CD4-positive, alpha-beta T cell treated with Interleukin-21 for 1 hour (primary cell): ENCODE measurements at places on chromosomes 6 and 20.
A peak's percentile ranks its signal among the peaks of the same experiment; 100 is the strongest.

GRCh38 chr20:53100476-53100911 lies 128.3 kb downstream of the TSHZ2 start:
- no peak for DNase-seq

GRCh38 chr6:123016431-123017103 lies 20.5 kb downstream of the CLVS2 start:
- DNase-seq: no peak

GRCh38 chr6:131433927-131434326 lies 139.1 kb upstream of the ARG1 start:
- DNase-seq: no peak

DNA sequence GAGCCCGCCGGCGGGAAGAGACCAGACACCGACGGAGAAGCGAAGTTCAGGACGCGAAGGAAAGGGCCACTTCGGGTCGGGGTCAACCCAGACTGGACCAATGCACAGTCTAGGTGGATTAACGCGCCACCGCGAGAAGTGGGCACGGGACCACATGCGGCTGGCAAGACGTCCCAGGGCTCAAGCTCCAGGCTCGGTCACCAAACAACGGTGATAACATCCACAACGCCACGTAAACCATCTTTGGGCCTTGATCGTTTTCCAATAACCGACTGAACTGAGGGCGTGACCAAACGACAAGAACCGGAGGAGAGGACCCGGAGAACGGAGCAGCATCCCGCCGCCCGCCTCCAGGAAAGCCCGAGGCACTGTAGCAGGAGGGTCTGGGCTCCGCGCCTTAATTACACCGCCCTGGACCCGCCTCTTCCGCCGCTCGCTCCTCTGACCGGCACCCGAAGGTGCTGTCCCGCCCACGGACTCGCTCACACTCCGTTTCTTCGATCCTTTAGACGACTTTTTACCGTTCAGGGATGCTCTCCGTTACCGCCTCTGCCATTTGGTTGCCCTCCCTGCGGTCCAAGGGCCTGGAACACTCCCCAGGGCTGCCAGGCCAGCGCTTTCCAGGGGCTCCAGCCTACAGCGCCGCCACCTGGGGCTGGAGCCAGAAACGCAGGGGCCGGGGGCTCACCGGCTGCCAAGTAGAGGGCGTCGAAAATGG lies 44.1 kb downstream of the DPPA5 start:
- DNase-seq: peak; percentile 56

GRCh38 chr20:51470907-51471411 lies 71.6 kb downstream of the NFATC2 start:
- no peak for DNase-seq

DNA sequence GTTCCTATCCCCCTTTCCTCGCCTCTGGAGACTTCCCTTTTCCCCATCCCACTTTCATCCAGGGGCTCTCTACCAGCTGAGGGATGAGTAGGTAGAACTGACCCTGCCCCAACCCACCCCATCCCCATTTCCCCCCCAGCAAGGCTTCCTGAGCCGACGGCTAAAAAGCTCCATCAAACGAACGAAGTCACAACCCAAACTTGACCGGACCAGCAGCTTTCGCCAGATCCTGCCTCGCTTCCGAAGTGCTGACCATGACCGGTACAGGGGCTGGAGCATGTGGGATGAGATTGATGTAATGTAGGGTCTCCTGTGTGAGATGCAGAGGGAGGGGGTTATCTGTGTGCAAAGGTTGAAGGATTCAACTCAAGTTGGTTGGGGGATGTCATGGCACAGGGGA lies 12.7 kb downstream of the SYNGAP1 start:
- DNase-seq: no peak

- DNase-seq: no peak
Observed at GRCh38 chr6:82989736-82990290, 75.8 kb downstream of the UBE3D start.

DNA sequence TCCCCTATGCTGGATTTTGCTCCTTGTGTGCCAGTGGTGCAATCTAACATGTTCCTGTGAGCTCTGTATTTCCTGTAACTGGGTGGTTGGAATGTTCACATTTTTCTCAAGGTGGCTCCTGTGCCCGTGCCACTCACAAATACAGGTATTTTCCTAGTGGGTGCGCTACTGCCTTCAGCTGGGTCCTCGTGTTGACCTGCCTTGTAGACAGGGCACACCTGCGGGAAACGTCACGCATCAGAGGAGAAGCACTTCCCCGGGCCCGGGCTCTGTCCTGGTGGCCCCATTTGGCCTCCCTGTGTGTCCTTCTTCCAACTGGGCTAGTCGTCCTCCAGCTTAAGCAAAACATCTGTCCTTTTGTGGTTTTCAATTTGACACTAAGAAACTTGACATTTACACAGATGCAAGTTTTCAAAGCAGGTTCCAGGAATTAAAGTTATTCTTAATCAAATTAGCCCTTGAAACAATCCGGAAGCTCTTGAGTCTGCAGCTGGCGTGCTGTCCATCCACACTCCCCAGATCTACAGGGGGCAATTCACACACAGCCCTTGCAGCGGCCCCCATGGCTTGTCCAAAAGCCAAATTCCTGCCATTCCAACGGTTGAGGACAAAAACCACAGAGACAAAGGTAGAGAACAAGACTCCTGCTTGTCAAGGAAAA lies 275.1 kb downstream of the CDC5L start:
- no peak for DNase-seq

DNA sequence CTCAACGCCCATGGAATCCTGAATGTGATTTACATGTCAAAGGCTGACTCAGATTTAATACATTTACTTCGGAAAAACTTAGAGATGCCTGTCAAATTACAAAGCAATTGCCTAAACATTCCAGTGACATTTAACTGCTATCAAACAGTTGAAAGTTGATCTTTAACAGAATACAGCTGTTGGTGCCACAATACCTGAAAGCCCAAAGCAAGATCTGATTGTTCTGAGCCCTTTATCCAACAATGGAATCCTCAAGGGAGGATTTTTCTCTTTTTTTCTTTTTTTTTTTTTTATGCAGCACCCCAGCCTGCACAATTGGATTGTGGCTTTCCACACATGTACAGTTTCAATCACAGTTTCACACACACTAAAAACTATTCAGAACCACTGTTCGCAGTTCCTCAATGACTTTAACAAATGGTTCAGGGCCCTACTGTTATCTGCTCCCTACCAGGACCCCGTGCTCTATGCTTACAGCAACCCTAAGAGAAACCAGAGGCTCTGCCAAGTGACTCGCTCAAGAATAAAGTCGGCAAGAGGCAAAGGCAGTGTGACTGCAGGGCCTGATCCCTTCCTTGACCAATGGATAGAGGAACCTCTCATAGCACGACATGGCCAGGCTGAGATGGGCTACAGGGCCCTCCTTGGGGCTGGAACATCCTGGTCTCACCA lies 33.3 kb downstream of the EPB41L2 start:
- no peak for DNase-seq

DNA sequence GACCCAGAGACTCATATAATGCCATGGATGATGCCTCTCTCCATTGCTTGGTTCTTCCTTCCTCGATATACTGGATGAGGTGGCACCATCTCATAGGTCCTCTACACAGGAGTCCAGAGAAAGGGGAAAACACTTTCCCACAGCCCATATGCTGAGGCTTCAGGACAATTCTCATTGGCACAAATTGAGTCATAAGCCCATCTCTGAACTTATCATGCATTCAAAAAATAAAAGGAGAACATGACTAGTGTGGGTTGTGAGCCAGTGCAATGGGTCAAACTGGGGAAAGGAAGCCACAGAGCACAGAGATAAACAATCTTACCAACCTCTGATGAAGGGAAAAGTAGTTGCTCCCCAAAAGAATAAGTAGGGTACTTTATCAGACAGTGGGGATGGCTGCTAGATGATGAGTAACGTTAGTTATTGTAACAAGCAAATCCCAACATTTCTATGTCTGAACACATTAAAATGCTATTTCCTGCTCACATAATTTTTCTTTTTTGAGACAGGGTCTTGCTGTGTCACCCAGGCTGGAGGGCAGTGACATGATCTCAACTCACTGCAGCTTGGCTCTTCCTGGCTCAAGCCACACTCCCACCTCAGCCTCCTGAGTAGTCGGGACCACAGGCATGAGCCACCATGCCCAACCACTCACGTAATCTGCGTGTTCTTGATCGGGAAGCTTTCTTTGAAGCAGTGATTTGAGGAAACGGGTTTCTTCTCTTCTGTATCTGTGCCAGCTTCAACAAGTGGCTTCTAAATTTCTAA lies 27.0 kb downstream of the SOD2 start:
- no peak for DNase-seq

DNA sequence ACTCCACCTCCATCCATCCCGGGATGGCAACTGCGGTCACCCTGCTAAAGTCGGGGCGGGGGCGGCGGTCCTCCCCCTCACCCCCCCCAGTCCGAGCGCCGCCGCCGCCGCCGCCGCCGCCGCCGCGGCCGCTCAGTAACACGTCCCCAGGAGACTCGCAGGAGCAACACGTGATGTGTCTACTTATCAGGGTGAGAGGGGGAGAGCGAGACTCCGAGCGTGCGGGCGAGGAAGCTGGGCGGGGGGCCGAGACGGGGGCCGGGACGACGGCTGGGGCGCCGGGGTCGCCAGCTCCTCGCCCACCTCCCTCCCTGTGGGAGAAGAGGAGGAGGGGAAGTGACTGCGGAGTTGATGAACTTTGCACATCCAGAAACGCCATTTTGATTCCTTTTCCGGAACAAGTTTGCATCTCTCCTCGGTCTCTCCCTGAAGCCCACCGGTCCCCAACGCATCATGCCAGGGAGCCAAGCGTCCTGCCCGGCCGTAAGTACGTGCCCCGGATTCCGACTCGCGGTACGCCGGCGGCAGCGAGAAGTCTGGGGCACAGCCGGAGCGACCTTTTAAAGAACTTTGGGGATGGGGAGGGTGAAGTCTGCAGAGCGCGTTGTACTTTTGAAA lies at the start of gene RREB1:
Gene RREB1, plus strand, starts transcription at position 384 of the 618 bp plus-strand sequence. CDS start 73,951 bp downstream, outside the sequence.
- DNase-seq: peak; percentile 65

- no peak for DNase-seq
Observed at GRCh38 chr6:25590986-25591385, 61.0 kb upstream of the SCGN start.

DNA sequence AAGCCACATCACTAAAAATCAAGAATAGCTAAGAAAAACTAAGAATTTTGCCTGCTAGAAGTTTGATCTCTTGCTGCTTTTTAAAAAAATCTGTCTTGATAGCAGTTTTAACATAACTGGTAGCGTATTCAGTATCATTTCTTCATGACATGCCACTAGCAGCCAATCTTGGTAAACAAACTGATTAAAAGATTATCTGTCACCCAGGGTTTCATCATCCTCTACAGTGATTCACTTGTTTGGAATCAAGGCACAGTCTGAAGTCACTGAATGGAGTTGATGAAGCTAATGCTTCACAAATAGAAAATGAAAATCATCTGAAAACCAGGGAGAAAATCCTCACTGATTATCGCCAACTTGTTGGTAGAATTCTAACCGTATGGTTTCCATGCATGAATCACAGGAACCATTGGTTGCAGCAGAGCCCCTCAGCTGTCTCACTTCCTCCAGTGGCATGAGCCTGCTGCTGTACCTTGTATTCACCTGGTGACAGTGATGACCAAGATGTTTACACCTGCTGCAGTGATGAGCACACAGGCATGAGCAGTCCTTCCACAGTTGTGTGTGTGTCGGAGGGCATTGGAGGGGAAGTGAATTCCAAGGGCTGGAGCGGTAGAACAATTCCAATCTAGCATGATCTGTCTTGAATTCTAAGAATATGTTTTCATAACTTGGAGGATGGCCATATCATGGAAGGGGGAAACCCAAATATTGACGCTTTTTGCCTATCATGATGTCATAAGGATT lies 275.0 kb downstream of the KHDC1L start:
- no peak for DNase-seq

DNA sequence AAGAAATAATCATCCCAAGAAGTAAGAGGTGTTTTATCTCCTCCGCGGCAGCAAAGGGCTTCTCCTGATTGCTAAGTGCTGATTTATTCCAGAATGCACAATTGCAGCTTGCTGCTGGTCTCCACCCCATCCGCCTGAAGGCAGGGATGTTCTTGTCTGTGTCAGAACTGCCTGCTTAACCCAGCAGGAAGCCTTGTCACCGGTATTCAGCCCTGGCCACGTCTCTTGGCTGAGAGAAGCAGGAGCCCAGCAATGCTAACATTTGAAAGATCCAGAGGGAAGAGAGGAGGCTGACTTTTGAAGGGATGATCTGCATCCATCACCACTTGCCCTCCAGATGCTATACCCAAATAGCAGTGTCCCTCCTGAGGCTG lies 4.2 kb downstream of the SCML4 start:
- DNase-seq: peak; percentile 42

GRCh38 chr6:8082954-8083858 lies 19.0 kb upstream of the BLOC1S5 start:
- DNase-seq: no peak

DNA sequence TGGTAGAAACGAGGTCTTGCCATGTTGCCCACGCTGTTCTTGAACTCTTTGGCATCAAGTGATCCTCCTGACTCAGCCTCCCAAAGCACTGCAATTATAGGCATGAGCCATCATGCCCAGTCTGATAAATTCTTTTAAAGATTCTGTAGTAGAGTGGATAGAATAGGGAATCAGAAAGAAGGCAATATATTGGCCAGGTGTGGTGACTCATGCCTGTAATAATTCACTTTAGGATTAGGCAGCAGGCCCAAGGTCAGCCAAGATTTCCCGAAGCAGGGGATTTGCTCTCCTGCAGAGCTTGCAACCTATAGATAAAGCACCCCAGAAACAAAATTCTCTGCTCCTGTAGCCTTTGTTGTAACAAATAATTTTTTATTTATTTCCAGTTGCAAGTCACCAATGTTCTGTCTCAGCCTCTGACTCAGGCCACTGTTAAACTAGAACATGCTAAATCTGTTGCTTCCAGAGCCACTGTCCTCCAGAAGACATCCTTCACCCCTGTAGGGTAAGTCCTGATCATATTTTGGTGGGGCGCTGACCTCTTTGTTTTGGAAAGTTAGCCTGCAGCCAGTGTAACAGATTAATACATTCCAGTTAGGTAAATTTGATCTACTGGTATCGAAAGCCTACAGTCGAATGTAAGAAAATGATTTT lies 30.4 kb upstream of the MROH8 start:
- no peak for DNase-seq

- no peak for DNase-seq
Observed at GRCh38 chr6:123632641-123633040, 4.1 kb downstream of the TRDN start.
